ENCODE measurements at places on chromosomes 6 and 20. TPM values are rescaled to one million over a fixed set of nuclear protein-coding genes. Genes with fewer than 3 reads are reported as not detected.

GRCh38 chr20:46649965-46650542 is 1.2 kb downstream of the SLC13A3 start:
- no peak overlapping the region for H3K27ac ChIP-seq
- no peaks in the 10 kb centered on the region for H3K36me3 ChIP-seq
- no peak overlapping the region for H3K4me3 ChIP-seq
- peaks cover 57% of the 10 kb centered on the region for H3K27me3 ChIP-seq
- no peaks in the 10 kb centered on the region for H3K4me1 ChIP-seq

- no peaks in the 10 kb centered on the region for H3K4me1 ChIP-seq
- H3K36me3 ChIP-seq = no peaks in the 10 kb centered on the region
- H3K4me3 ChIP-seq = no peak overlapping the region
- peaks cover 10% of the 10 kb centered on the region for H3K27me3 ChIP-seq
Observed at GRCh38 chr6:134312038-134312660, 5.8 kb downstream of the SGK1 start.

DNA sequence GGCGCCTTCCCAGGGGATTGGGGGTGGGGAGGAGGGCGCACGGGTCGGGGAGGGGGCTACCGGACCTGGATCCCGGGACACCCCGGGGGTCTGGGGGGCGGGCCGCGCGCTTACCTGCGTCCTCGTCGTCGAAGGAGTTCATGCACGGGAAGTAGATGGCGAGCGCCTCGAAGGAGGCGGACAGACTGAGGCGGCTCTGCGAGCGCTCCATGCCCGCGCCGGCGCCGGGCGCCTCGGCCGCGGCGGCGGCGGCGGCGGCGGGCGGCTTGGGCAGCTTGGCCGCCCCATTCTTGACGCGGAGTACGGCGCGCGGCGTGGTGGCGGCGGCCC is 320 bp downstream of the RIMS4 start:
- peaks cover 15% of the 10 kb centered on the region for H3K4me1 ChIP-seq
- H3K36me3 ChIP-seq = peaks cover 25% of the 10 kb centered on the region
- no peak for DNase-seq

- no peaks in the 10 kb centered on the region for H3K4me1 ChIP-seq
- DNase-seq = no peak
- no peak overlapping the region for H3K4me3 ChIP-seq
- peaks cover 8% of the 10 kb centered on the region for H3K36me3 ChIP-seq
Observed at GRCh38 chr6:90687775-90688380, 101.0 kb upstream of the MAP3K7 start.

DNA sequence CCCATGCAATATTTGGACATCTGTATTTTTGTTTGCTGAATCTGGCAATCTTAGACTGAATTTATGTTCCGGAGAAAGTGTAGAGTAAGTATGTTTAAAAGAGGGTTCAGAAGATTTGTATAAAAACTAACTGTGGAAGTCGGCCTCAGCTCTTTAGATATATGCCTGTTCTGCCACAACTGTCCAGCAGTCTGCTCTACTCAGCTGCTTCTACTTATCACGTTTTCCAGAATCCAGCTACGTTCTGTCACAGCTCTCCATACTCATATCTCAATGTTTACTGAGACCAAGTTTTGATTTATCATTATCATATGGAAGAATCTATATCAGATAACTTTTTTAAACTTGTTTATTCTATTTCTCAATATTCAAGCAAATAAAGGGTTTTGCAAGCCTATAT is 721.3 kb downstream of the EYS start:
- DNase-seq = no peak
- H3K4me1 ChIP-seq = no peaks in the 10 kb centered on the region
- H3K36me3 ChIP-seq = no peaks in the 10 kb centered on the region
- H3K27me3 ChIP-seq = no peaks in the 10 kb centered on the region
- no peak overlapping the region for H3K4me3 ChIP-seq

The C20orf204 gene
- not detected for polyA plus RNA-seq

GRCh38 chr6:17032988-17033634 is 68.7 kb upstream of the STMND1 start:
- no peak overlapping the region for H3K4me3 ChIP-seq
- H3K4me1 ChIP-seq = no peaks in the 10 kb centered on the region
- H3K27me3 ChIP-seq = peaks cover 4% of the 10 kb centered on the region
- DNase-seq = no peak
- H3K36me3 ChIP-seq = no peaks in the 10 kb centered on the region

The AIF1 gene
- polyA plus RNA-seq = 3.5 TPM

- H3K4me3 ChIP-seq = no peak overlapping the region
- no peak overlapping the region for H3K27ac ChIP-seq
- no peaks in the 10 kb centered on the region for H3K36me3 ChIP-seq
- H3K27me3 ChIP-seq = peaks cover 3% of the 10 kb centered on the region
- H3K4me1 ChIP-seq = no peaks in the 10 kb centered on the region
Observed at GRCh38 chr6:163346497-163346961, 68.0 kb upstream of the QKI start.

- peaks cover 18% of the 10 kb centered on the region for H3K4me1 ChIP-seq
- no peak overlapping the region for H3K4me3 ChIP-seq
- no peak overlapping the region for H3K27ac ChIP-seq
- no peak for DNase-seq
- no peaks in the 10 kb centered on the region for H3K27me3 ChIP-seq
- no peaks in the 10 kb centered on the region for H3K36me3 ChIP-seq
Observed at GRCh38 chr6:52566853-52567279, 10.0 kb downstream of the TRAM2 start.

DNA sequence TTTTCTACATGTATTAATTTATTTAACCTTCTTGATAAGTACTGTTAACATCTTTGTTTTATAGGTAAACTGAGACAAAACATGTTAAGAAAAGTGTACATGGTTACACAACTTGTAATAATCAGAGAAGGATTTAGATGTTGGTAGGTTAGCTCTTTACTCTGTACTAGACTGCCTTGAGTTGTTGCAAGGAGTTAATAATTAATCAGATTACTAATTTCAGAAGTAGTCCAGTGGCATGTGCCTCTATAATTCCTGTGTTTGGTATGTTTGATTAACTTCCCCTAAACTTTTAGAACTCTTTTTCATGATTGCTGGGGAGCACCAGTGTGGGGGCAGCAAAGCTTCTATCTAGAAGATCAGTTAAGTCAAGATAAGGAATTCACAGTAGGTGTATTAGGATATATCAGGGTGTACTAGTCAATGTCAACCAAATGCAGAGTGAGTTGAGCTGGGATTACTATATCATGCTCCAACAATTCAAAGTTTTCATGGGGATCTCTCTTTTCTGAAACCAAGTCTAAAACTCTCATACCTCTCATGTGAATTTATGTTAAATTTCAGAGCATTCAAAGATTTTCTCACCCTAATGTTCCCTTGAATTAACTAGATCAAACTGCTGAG is 129.7 kb upstream of the AHI1 start:
- H3K27ac ChIP-seq = no peak overlapping the region
- H3K27me3 ChIP-seq = no peaks in the 10 kb centered on the region
- no peak for DNase-seq

The MEP1A gene
- not detected for polyA plus RNA-seq

The CHMP4B gene
- polyA plus RNA-seq = 1.3 TPM

The CST9L gene
- not detected for polyA plus RNA-seq

DNA sequence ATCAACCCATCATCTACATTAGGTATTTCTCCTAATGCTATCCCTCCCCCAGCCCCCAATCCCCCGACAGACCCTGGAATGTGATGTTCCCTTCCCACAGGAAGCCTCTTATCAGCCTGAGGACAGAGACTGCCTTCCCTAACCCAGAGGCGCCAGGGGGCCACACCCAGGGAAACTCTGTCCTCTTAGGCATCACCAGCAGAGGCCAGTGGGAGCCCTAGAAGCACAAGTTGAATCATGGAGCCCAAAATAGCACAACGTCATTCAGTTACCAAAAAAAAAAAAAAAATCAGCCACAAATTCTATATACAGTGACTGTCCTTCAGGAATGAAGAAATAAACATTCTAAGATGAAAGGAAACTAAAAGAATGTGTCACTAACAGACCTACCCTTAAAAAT is 625.7 kb downstream of the TFAP2A start:
- no peak overlapping the region for H3K27ac ChIP-seq
- no peak for DNase-seq
- no peaks in the 10 kb centered on the region for H3K27me3 ChIP-seq
- H3K4me3 ChIP-seq = no peak overlapping the region

The IRF4 gene
- polyA plus RNA-seq = 20.8 TPM

DNA sequence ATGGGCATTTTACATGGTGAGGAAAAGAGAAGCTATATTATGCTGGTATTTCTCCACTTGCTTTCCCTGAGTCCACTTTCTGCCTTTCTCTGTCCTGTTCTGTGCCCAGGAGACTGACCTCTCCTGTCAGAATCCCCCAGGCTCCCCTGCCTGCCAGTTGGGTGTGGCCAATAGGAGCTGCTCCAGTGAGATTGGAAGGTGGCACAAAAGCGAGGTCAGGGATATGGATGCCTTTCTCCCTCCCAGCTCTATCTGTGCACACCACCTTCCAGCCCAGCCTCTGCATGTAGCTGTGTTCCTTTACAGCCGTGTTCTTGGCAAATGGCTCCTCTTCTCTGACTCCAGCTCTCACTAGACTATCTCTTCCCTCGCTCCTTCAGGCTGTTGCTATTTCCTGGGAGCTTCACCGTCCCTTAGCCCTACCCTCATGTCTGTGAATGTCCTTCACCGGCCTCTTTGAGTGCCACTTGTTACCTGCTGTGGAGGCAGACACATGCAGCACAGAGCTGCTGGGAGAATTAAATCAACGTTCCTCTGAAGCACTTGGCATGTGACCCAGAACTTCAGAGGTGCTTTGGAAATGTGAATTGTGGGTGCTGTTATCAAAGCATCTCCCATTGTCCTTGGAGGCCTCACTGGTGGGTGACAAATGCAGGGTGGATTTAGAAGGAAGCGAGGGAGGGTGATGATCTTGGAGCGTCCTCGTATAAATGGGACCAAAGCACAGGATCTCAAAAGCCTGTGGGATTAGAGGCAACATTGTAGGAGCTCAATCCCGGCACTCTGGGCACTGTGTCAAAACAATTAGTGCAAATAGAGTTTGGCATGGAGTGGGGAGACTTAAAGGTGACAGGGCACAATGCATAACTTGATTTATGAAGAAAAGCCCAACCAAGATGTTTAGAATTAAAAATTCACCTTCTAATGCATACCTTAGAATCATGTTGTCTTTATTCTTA is 28.9 kb upstream of the RALGAPA2 start:
- no peaks in the 10 kb centered on the region for H3K36me3 ChIP-seq
- peaks cover 19% of the 10 kb centered on the region for H3K4me1 ChIP-seq
- no peak for DNase-seq

DNA sequence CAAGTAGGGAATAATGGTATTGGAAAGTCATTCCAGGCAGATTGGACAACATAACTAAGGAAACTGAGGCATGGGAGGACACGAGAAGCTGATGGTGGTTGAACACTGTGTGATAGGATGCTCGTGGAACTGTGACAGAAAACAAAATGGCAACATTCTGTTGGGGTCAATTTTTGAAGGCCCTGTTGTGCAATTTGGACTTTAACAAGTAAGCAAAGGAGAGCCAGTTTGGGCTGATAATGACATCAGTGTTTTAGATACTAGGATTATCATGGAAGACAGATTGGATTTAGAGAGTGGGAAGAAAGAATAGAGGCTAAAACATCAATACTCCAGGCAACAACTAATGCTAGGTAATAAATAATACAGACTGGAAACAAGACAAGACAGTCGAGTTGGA is 53.1 kb downstream of the PRKN start:
- H3K4me1 ChIP-seq = no peaks in the 10 kb centered on the region
- H3K4me3 ChIP-seq = no peak overlapping the region
- H3K27me3 ChIP-seq = no peaks in the 10 kb centered on the region
- no peak overlapping the region for H3K27ac ChIP-seq
- H3K36me3 ChIP-seq = no peaks in the 10 kb centered on the region

- peak overlapping the region; percentile 33 for H3K27ac ChIP-seq
- H3K4me1 ChIP-seq = peaks cover 6% of the 10 kb centered on the region
- no peak for DNase-seq
- peaks cover 8% of the 10 kb centered on the region for H3K36me3 ChIP-seq
- no peaks in the 10 kb centered on the region for H3K27me3 ChIP-seq
Observed at GRCh38 chr20:58446960-58447265, 57.9 kb downstream of the VAPB start.

The SYTL3 gene
- polyA plus RNA-seq = 0.28 TPM

GRCh38 chr6:70563530-70563929 is 3.2 kb upstream of the SDHAF4 start:
- no peak overlapping the region for H3K4me3 ChIP-seq
- DNase-seq = no peak
- no peaks in the 10 kb centered on the region for H3K27me3 ChIP-seq
- H3K36me3 ChIP-seq = no peaks in the 10 kb centered on the region
- no peak overlapping the region for H3K27ac ChIP-seq

Data from naive B cell (primary cell).